ENCODE measurements at places on chromosomes 11 and 22.
A peak's percentile ranks its signal among the peaks of the same experiment; 100 is the strongest.

DNA sequence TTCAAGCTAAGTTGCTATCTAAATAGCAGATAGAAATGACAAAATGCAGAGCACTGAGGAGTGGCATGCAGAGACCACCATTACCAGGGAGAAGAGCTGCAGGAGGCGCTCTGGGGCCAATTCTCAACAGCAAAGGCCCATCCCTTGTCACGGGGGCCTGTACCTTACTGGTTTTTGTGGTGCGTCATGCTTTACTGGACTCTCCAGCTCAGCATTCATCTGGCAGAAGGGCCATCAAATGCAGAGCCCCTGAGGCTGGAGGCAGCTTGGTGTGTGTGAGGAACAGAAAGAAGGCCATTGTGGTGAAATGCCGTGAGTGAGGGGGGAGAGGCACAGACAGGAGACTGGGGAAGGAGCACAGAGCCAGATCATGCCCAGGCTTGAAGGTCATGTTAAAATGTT lies 56.5 kb upstream of the NAV2 start:
- H3K4me1 ChIP-seq: no peaks in the 10 kb centered on the region
- H3K4me3 ChIP-seq: no peak overlapping the region
- no peaks in the 10 kb centered on the region for H3K27me3 ChIP-seq
- no peak for DNase-seq

GRCh38 chr11:79417069-79417920 lies 23.5 kb downstream of the TENM4 start:
- no peak overlapping the region for H3K27ac ChIP-seq
- no peaks in the 10 kb centered on the region for H3K4me1 ChIP-seq
- peaks cover 4% of the 10 kb centered on the region for H3K27me3 ChIP-seq
- no peak overlapping the region for H3K4me3 ChIP-seq
- DNase-seq: no peak
- H3K36me3 ChIP-seq: no peaks in the 10 kb centered on the region

DNA sequence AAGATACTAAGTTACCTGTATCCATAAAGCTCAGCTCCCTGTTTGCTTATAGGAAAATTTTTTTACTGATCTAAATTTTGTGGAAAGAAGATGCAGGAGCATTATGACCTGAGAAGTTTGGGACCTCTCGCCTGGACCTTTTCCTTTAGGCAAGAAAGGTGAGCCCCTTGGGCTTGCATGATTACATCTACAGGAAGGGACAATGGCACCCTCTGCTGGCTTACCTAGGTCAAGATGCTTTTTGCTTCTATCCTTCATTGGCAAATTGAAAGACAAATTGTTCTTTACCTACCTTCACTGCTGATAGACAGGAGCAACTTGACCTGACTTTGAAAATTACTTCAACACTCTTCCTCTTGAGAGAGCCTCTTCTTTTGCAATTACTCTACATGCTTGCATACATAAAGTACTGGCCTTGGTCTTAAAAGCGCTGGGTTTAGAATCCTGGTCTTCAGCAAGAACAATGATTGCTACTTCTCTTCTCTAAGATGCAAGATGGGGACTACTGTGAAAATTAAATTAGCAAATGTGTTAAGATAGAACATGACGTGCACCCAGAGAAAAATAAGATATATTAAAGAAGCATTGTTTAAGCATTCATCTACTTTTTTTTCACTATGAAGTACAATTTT lies 147.2 kb downstream of the TRPC6 start:
- H3K4me3 ChIP-seq: no peak overlapping the region
- no peak overlapping the region for H3K27ac ChIP-seq
- no peak for DNase-seq
- H3K4me1 ChIP-seq: no peaks in the 10 kb centered on the region

GRCh38 chr11:112662554-112662953 lies 298.7 kb upstream of the NCAM1 start:
- no peaks in the 10 kb centered on the region for H3K4me1 ChIP-seq
- H3K27me3 ChIP-seq: peaks cover 4% of the 10 kb centered on the region
- H3K4me3 ChIP-seq: no peak overlapping the region
- H3K36me3 ChIP-seq: no peaks in the 10 kb centered on the region
- no peak overlapping the region for H3K27ac ChIP-seq
- DNase-seq: no peak

GRCh38 chr11:36390963-36391471 lies 94.9 kb downstream of the PRR5L start:
- H3K4me1 ChIP-seq: peaks cover 38% of the 10 kb centered on the region
- H3K36me3 ChIP-seq: no peaks in the 10 kb centered on the region
- no peak overlapping the region for H3K4me3 ChIP-seq
- H3K27ac ChIP-seq: peak overlapping the region; percentile 24
- DNase-seq: no peak
- no peaks in the 10 kb centered on the region for H3K27me3 ChIP-seq

- H3K4me1 ChIP-seq: peaks cover 3% of the 10 kb centered on the region
- peaks cover 48% of the 10 kb centered on the region for H3K36me3 ChIP-seq
- DNase-seq: no peak
- no peak overlapping the region for H3K27ac ChIP-seq
- no peaks in the 10 kb centered on the region for H3K27me3 ChIP-seq
Measured at GRCh38 chr22:47071807-47072641, 309.6 kb downstream of the TBC1D22A start.

DNA sequence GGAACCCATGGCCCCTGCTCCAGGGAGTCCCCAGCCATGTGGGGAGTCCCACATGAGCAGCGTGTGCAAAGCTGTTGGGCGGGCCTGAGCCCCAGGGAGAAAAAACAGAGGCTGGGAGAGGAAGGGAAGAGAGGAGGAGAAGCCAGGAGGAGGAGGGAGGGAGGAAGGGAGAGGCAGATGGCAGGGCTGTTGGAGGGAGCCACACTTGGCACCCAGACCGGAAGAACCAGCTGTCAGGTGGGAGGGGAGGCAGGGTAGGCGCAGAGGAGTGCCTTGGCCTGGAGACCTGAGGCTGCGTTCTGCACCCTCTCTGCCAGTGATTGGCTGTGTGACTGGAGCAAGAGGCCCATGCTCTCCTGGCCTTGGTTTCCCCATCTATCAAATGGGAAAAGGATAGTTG lies 6.7 kb downstream of the SYNGR1 start:
- peaks cover 4% of the 10 kb centered on the region for H3K36me3 ChIP-seq
- DNase-seq: no peak
- no peaks in the 10 kb centered on the region for H3K27me3 ChIP-seq
- no peak overlapping the region for H3K4me3 ChIP-seq
- peaks cover 26% of the 10 kb centered on the region for H3K4me1 ChIP-seq
- no peak overlapping the region for H3K27ac ChIP-seq

DNA sequence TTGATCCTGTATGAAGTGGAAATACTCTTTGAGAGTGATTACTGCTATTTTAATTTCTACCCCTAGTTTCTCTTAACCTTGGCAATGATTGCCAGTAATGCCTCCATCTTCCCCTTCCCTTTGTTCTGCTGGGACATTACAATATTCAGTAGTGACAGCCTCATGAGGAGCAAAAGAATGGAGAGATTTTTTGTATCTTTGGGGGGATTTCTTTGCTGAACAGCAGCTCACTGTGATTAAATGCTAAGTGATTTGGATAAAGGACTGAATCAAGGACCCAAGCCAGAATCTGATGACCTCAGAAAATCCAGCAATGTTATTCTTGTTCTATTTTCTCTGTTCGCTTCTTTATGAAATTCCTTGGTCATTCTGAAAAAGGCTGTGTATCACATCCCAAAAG lies 7.0 kb upstream of the SLC1A2 start:
- H3K27me3 ChIP-seq: peaks cover 51% of the 10 kb centered on the region
- no peaks in the 10 kb centered on the region for H3K36me3 ChIP-seq
- H3K4me3 ChIP-seq: no peak overlapping the region
- H3K4me1 ChIP-seq: no peaks in the 10 kb centered on the region
- no peak for DNase-seq

- no peaks in the 10 kb centered on the region for H3K27me3 ChIP-seq
- no peak for DNase-seq
- no peaks in the 10 kb centered on the region for H3K36me3 ChIP-seq
- H3K4me3 ChIP-seq: no peak overlapping the region
Measured at GRCh38 chr11:83982825-83983224, 696.7 kb upstream of the CCDC90B start.

DNA sequence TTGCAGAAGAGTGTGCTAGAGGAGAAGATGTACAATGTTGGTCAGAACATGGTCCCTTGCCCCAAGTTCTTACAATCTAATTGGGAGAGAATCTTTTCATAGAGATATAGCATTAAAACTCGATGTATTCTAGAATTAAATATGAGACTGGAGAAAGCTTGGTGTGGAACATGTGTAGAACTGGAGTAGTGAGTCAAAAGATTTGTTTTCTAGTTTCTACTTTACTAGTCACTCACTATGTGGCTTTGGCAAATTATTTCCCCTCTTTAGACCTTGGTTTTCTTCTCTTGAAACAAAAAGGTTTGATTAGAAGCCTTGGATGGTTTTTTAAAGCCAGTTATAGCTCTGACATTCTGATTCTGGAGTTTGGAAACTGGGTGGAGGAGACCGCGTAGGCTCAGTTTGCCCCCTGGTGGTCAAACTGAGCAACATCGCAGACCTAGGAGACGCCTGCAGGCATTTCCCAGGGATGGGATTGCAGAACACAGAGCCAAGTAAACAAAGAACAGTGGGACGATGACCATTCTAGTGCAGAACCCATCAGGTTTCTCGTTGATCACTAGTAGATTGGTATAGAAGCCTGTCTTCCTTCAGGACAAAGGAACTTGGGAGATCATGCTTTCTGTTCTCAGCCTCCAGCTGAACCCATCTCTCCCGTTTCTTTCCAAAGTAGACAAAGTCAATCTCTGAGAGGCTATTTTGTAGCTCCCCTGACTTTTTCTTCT lies 8.5 kb upstream of the CHRDL2 start:
- no peak overlapping the region for H3K27ac ChIP-seq
- peaks cover 5% of the 10 kb centered on the region for H3K4me1 ChIP-seq
- peaks cover 31% of the 10 kb centered on the region for H3K27me3 ChIP-seq
- H3K4me3 ChIP-seq: no peak overlapping the region

- H3K27me3 ChIP-seq: peaks cover 17% of the 10 kb centered on the region
- H3K36me3 ChIP-seq: no peaks in the 10 kb centered on the region
- DNase-seq: no peak
- H3K4me3 ChIP-seq: no peak overlapping the region
- no peaks in the 10 kb centered on the region for H3K4me1 ChIP-seq
- no peak overlapping the region for H3K27ac ChIP-seq
Measured at GRCh38 chr11:119797736-119798135, 68.7 kb upstream of the NECTIN1 start.

GRCh38 chr11:131855320-131855719 lies 484.9 kb downstream of the NTM start:
- H3K27ac ChIP-seq: no peak overlapping the region
- no peaks in the 10 kb centered on the region for H3K4me1 ChIP-seq
- no peaks in the 10 kb centered on the region for H3K27me3 ChIP-seq
- H3K36me3 ChIP-seq: no peaks in the 10 kb centered on the region
- DNase-seq: no peak

GRCh38 chr22:25159028-25159427 lies 40.6 kb upstream of the CRYBB3 start:
- H3K36me3 ChIP-seq: no peaks in the 10 kb centered on the region
- peaks cover 3% of the 10 kb centered on the region for H3K27me3 ChIP-seq
- DNase-seq: no peak
- H3K4me1 ChIP-seq: no peaks in the 10 kb centered on the region
- no peak overlapping the region for H3K4me3 ChIP-seq

Measured in activated B cell treated with CpG ODN at 0.5 μM for 24 hours (primary cell).